ENCODE measurements at places on chromosomes 3 and 15.
A peak's percentile ranks its signal among the peaks of the same experiment; 100 is the strongest.

- peak; percentile 6 for DNase-seq
Measured at GRCh38 chr3:114333180-114333922, 39.5 kb downstream of the TIGIT start.

DNA sequence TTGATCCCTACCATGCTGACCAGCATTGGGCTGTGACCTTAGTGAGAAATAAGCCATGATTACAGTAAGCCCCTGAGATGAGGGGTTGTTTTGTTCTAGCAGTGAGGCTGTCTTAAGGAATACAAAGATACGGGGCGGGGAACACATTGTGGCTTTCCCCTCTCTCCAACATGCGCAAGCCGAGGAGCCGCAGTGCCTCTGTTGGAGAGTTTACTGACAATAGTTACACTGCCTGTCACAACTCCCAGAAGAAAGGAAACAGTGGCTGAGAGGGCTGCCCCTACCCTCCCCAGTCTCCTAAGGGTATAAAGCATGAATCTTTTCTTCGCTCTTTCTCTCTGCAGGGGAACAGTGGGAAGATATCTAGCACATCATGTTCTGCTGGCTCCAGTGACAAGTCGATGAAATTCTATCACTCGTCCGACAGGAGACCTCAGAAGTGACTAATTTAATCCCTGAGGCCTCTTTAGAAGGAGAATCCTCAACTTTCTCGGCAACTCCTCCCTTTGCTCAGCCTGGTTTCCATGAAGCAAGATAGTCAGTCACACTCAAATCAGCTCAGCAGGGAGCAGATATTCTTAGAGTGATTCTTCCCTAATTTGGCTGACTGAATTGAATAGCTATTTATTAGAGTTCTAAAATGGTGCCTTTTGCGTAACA lies 409.0 kb upstream of the PROK2 start:
- DNase-seq: no peak

DNA sequence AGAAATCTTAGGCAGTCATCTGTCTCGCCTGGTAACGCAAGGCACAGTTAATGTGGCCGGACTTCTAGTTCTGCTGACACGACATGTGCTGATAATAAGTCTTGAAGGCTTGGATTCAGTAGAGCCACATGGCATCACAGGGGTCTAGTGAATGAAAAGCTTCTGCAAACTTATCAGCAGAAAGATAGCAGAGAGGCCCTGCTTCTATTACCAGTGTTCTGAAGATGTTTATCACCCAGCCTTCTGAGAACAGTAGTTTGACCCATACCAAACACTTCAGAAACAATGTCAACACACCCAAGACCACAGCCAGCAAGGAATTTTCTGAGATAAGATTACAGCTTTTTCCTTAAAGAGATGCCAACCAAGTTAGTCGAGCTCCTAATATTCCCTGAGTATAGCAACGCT lies 102.7 kb upstream of the UMPS start:
- no peak for DNase-seq

- DNase-seq: peak; percentile 13
Measured at GRCh38 chr3:56494679-56495322, 26.5 kb upstream of the ERC2 start.

GRCh38 chr15:41866263-41866703 lies 27.6 kb downstream of the SPTBN5 start:
- DNase-seq: no peak

DNA sequence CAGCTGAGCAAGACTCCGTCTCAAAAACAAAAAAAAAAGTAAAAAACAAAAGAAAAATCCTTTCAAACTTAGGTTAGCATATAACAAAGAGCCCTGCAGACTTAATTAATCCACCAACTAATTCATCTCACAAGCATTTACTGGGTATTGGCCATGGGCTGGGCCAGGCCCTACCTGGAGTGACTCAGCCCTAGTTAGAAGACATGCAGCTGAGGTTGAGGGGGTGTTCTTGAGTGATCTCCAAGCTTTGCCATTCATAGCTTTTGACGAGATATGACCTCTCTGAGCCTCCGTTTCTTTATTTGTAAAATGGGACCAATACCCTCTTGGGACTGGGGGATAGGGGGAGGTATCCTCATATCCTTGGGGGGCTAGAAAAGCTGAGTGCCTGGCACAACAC lies 7.8 kb downstream of the FBXL22 start:
- no peak for DNase-seq

DNA sequence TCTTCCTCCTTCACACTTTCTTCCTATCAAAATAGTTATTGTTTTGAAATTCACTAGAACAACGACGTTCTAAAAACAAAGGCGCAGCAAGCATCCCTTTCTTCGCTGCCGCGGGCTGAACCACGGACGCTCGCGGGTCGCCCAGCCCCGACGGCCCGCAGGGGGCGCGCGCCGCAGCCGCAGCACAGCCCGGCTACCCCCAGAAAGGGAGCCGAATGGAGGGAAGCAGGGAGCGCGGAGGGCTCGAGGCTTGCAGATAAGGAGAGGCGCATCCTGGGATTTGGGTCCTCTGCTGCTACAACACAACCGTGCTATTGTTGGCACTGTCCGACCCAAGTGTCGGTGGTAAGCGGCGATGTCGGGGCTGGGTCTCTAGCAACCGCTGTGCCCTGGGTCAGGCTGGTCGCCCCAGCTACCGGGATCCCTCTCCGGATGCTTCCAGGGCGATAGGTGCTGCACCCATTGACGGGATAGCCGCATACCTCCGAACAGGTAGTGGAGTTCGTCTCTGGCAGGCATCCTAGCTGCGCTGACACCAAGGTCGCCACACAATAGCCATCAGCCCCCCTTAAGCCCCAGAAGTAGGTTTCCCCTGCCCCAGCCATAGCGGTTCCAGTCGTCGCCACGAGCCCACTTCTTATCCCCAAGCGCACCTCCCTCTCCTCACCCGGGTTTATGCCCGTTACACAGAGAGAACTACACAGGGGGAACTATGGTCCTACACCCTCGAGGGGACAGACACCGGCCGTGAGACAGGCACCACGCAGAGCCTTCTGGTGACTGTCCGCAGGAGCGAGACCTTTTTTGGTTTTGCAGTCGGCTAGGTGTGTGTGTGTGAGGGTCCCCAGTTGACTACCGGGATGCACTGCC lies 6.0 kb downstream of the ONECUT1 start:
- DNase-seq: no peak

- DNase-seq: no peak
Measured at GRCh38 chr15:59817834-59818233, 128.7 kb upstream of the BNIP2 start.

GRCh38 chr15:85726454-85726853 lies 68.3 kb downstream of the KLHL25 start:
- DNase-seq: no peak

DNA sequence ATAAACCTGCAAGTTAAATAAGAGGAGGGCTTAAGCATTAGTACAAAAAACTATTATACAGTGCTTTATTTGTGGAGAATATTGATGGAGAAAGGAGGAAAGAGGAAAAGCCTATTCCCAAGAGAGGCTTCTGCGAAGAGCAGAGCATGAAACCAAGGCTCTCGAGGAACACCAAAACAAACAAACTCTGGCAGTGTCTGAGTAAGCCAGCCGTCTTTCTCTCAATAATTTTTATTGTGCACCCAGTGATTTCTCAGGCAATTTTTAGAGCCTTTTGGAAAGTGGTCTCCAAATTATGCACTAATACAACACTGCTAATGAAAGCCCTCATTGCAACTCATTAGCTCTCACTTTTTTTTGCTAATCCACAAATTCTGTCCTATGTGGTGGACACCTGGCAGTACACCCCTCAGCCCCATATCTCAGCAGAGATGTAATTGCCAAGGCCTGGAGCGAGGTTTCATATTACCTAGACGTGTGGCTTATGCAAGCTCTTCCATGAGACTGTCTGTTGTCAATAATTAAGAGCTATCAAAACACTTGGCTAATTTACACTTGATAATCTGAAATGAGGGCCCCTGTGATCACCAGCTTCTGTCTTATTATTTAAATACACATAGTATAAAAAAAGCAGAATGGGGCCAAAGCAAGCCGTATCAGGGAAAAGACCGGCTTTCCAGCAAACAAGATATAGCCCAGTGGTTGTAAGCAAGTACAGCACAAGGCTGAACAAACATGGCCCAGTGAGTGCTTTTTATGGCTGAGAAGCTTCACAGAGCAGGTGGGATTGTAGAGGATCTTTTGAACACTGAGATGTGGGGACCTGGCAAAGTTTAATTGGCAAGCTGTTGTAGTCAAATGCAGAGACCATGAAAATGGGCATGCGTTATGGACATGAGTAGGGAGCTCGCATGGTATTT lies 216.9 kb downstream of the ROBO2 start:
- no peak for DNase-seq

- DNase-seq: no peak
Measured at GRCh38 chr3:46087871-46088270, 60.6 kb upstream of the XCR1 start.

DNA sequence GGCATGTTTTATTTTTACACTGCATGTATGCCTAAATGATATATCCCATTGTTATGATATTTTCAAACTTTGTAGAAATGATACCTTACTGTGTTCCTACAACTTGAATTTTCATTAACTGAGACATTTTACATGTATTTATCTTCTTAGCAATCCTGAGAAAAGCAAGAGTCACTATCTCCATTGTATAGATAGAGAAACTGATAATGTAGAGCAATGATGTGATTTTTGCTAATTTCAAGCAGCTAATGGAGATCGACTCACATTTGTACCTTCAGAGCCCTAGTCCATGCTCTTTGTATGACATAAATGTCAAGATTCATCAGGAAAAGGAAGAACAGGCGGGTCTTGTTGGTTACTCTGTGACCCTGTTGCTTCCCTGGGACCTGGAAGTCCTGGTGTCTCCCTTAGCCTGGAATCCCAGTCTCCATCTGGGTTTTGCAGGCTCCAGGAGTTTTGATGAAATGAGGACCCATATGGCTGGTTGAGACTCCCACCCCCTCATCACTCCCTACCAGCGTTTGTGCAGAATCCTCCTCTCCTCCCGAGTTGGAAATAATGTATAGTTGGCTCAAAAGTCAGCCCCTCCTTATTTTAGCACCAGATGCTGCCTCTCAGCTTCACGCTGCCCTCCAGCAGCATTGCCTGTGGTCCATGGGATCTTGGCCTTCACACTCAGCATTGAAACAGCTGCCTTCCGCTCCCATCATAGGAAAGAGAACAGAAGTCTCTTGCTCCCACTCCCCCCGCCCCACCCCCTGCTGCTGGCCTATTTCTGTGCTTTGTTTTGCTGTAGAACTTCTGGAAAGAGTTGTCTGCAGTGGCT lies 67.1 kb downstream of the APBA2 start:
- peak; percentile 72 for DNase-seq

- no peak for DNase-seq
Measured at GRCh38 chr3:172148702-172149565, 109.6 kb downstream of the FNDC3B start.

- no peak for DNase-seq
Measured at GRCh38 chr3:28406241-28406640, 57.6 kb upstream of the AZI2 start.

DNA sequence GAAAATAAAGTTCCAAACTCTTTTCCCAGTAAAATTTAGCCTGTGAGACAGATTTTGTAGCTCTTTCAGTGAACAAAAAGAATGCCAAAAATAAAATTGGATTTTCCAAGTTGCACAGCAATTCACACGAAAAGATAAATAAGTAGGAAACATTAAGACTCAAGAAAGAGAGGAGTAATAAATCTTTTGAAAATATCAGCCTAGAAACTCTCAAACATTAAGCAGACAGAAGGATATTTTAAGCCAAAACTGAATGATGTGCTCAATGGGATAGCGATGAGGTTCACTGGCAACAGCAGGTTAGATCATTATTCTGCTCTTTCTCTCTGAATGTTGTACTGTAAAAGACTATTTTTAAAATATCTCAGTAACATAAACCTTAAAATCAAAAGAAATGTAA lies 115.0 kb downstream of the STAG1 start:
- DNase-seq: no peak

GRCh38 chr15:64610257-64610919 lies 150.0 kb downstream of the ZNF609 start:
- no peak for DNase-seq

DNA sequence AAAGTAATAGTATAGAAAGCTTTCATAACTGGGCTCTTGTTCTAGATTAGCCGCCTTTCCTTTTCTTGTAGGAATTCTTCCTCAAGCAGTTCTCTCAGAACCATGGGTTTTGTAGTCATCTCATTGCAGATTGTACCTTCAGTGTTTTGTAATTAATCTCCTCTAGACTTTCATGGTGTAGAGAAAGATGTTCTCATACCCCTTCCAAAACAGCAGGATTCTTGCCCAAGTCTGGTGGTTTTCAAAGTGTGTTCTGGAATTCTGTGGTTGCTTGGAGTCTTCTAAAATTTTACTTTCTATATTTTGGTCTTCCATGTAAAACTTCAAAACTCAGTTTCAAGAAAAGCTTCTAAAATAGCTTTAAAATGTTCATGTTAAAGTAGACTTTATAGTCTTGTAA lies 293.8 kb downstream of the PTPRG start:
- DNase-seq: no peak

DNA sequence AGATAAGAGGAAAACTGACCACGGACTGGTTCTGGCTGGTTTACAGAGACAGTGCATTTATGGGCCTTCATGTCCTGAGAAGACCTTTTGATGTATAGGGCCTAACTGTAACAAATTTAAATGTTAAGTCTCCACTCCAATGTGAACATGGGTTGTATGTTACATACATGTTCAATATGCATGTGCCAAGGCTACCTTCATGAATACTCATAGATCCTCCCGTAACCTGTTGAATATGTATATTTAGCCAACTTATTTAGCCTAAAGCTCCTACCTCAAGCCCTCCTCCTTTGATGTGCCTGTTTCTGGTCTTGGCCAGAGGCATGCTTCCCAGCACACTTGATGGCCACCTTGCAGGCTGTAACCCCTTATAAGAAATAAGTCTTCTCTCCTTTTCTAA lies at the start of gene OR5H2:
OR5H2 (plus strand) TSS at position 301 of the 400 bp plus-strand sequence. CDS start 398 bp downstream, outside the sequence.
- DNase-seq: no peak

GRCh38 chr15:70701891-70702568 lies 61.3 kb downstream of the UACA start:
- DNase-seq: no peak

GRCh38 chr3:171225708-171226107 lies 199.2 kb upstream of the SLC2A2 start:
- no peak for DNase-seq

- DNase-seq: no peak
Measured at GRCh38 chr3:51721062-51721745, 14.3 kb downstream of the GRM2 start.
